ENCODE measurements at places on chromosomes 6 and 20.

DNA sequence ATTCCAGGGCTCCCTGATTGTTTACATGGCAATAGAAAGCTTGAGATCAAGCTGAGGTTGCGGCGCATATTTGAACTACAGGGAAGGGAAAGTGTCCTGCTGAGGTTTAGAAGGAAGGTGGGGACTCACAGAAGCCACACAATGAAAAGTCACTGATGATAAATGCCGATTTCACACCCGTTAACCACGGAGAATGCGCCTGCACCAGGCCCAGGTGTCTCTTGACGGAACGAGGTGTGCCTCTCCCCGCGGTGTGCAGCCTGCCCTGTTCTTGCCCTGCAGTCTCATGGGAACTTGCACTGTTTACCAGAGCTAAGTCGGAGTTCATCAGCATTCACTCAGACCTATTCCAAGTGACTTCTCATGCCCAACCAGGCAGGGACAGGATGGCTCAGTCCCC lies 90.3 kb downstream of the LY86 start:
- DNase-seq = no peak

DNA sequence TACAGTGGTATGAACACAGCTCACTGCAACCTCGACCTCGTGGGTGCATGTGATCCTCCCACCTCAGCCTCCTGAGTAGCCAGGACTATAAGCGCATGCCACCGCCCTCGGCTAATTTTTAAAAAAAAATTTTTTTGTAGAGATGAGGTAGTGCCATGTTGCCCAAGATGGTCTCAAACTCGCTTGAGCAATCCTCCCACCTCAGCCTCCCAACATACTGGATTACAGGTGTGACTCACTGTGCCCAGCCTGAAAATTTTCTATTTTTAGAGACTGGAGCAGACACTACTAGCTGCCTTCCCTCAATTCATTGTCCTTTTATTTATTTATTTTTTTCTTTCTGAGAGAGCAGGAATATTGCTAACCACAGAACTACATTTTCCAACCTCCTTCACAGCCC lies 20.3 kb upstream of the GTF3C6 start:
- no peak for DNase-seq

GRCh38 chr6:45850378-45851033 lies 165.2 kb downstream of the CLIC5 start:
- no peak for DNase-seq

- no peak for DNase-seq
Observed at GRCh38 chr20:46799781-46800408, 90.4 kb downstream of the SLC2A10 start.
